HFFc6 (cell line): ENCODE measurements at places on chromosomes 1 and 21.

- no peaks in the 10 kb centered on the region for H3K36me3 ChIP-seq
- no peak for DNase-seq
- peaks cover 32% of the 10 kb centered on the region for H3K4me1 ChIP-seq
Observed at GRCh38 chr1:182626527-182626926, 22.3 kb upstream of the RGS16 start.

DNA sequence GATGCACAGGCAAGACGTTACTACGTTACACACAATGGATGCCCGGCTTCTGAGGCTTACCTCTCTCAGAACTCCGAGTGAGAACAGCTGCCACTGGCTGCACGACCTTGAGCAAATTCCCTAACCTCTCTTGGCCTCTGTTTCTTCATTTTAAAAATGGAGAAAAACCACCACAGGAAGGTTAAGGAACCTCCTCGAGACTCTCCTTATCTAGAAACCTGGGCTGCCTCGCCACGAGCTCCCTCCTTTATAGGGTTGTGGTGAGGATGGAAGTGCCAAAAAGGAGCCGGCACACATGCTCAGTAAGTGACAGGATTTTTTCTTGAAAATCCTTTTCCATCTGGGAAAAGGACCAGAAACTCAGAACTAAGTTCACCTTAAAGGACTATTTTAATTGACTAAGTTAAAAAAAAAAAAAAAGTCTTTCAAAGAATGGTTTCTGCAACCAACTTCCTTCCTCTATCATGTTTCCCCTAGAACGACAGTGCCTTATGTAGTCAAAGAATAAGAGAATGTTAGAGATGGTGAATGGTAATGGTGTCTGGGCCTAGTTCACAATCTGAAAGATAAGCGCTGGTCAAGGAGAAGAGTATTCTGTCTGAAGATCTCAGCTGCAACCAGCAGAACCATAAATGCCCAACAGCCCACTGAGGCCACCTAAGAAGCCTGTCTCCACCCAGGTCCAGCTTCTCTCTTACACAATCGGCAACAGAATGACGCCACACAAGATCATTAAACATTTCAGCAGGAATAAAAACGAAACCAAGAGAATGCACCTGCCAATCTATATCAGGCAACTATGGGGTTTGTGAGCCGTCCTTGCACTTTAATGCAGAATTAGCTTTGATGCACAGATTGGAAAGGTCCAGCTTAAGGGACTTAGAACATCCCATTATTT is 64.9 kb downstream of the SLC45A1 start:
- H3K27me3 ChIP-seq, result peaks cover 3% of the 10 kb centered on the region; the same call in 1 of the 2 replicates
- no peak overlapping the region for H3K27ac ChIP-seq
- no peak overlapping the region for H3K4me3 ChIP-seq

DNA sequence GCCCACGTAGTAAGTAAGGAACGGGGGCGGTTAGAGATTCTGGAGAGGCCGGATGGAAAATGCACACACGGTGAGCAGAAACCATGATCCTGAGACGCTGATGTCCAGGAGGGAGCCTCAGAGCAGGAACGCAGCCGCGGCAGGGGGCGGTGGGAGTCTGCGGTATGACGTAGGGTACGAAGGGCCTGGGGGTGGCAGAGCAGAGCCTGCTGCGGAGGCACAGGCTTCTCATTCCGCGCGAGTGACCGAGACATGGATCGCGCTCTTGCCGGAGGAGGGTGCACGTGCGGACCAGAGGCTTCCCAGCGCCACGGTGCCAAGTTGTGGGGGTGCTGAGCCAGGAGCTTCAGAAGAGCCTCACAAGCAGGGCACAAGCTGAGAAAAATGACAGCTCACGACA is 176.2 kb downstream of the KIF26B start:
- no peak overlapping the region for H3K27ac ChIP-seq
- H3K36me3 ChIP-seq, result no peaks in the 10 kb centered on the region
- no peak for DNase-seq
- H3K4me1 ChIP-seq, result peaks cover 10% of the 10 kb centered on the region

GRCh38 chr21:36422279-36423098 is 37.3 kb downstream of the CHAF1B start:
- no peaks in the 10 kb centered on the region for H3K36me3 ChIP-seq
- H3K4me3 ChIP-seq, result no peak overlapping the region
- no peaks in the 10 kb centered on the region; the same call in 1 of the 2 replicates for H3K27me3 ChIP-seq
- no peak overlapping the region for H3K27ac ChIP-seq
- DNase-seq, result peak; percentile 35

DNA sequence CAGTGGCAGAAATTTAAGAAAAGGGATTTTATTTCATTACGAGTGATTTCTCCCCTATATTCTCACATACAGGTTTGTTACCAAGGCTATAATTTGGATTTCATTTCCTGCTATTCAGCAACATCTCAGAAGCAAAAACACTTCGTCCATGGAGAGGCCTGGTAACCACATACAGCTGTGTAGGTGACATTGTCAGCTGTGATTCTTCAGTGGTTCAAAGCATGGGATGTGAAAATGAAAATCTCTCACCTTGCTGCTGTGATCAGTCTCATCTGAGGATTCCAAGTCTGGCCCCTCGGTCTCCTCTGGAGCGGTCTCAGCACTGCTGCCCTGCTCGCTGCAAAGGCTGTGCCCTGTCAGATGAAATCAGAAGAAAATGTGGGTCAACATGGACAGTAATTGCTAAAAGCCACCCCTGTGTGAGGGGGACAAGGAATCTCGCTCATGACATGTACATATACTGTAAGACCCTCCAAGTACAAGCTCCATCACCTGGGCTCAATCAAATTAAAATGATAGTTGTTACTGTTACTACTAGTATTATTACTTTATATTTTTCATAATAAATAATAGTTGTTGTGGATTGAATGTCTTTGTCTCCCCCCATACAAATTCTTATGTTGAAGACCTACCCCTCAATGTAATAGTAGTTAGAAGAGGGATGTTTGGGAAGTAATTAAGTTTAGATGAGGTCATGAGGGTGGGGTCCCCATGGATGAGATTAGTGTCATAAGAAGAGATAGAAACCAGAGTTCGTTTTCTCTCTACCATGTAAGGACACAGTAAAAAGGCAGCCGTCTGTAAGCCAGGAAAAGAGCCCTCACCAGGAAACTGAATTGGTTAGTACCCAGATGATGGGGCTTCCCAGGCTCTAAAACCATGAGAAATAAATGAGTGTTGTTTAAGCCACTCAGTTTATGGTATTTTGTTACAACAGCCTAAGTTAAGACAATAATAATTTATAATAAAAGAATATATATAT is 126.7 kb upstream of the KRTAP19-8 start:
- H3K36me3 ChIP-seq, result no peaks in the 10 kb centered on the region
- H3K27me3 ChIP-seq, result no peaks in the 10 kb centered on the region; the same call in 1 of the 2 replicates
- no peak overlapping the region for H3K27ac ChIP-seq
- H3K4me3 ChIP-seq, result no peak overlapping the region

DNA sequence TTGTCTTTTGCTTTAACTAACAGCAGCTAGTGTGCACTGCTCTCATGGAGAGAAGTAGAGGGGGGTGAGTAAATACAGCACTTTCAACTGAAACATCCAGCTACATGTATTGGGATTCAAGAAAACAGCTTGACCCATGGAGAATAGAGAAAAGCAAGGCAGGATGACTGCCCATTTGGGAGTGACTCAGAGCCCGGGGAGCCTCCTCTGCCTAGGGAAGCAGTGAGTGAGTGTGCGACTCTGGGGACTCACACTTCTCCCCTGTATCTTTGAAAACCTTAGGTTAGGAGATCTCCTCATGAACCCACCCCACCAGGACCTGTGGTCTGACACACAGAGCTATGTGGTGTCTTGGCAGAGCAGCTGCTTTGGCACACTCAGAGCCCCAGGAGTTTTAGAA is 82.0 kb upstream of the PTGFR start:
- H3K4me1 ChIP-seq, result peaks cover 10% of the 10 kb centered on the region; the same call in 1 of the 2 replicates
- H3K36me3 ChIP-seq, result peaks cover 26% of the 10 kb centered on the region
- H3K27ac ChIP-seq, result no peak overlapping the region
- peak; percentile 14 for DNase-seq
- H3K4me3 ChIP-seq, result no peak overlapping the region

DNA sequence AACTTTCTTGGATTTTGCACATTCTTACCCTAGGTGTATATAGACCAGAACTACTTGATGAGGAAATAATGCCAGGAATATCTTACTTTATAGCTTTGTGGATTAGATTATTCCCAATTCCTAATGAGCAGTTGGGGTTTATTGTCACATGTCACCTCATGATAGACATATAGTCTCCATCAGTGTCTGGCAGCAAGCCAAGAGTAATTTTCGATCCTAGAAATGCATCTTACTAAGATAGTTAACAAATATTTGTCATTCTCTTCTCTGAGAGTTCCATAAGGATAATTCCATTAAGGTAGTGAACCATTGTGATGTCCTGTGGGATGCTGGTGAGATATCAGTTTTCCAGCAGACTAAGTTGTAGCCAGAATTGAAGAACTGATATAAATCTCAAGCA is 1282.9 kb upstream of the B3GALT2 start:
- no peaks in the 10 kb centered on the region for H3K36me3 ChIP-seq
- no peak for DNase-seq
- H3K27ac ChIP-seq, result no peak overlapping the region
- H3K4me1 ChIP-seq, result no peaks in the 10 kb centered on the region

DNA sequence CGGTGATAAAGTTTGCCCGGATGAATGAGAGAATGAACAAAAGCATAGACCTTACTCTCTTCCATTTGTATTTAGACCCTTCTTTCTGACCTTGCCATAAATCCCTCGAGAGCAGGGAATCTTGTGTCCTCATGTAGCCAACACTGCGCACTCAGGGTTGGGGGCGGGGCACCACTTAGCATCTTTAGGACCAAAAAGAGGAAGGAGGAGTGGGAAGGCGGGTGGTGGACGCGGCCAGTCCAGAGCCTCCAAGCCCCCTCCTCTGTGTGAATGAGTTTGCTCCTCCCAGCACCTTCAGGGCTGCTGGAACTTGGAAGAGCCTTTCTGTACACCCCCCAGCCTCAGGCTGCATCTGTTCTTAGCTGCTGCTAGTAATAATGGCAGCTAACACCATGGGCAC is 141.9 kb upstream of the TMEM51 start:
- H3K27me3 ChIP-seq, result peaks cover 2% of the 10 kb centered on the region
- 0 out of 2 replicates have a peak, but pooled peaks cover 5% of the 10 kb centered on the region for H3K4me1 ChIP-seq
- H3K36me3 ChIP-seq, result peaks cover 14% of the 10 kb centered on the region
- no peak overlapping the region for H3K4me3 ChIP-seq
